ENCODE measurements at places on chromosomes 4 and X.

GRCh38 chr4:87251106-87251505 is 30.7 kb upstream of the KLHL8 start:
- no peak for DNase-seq

DNA sequence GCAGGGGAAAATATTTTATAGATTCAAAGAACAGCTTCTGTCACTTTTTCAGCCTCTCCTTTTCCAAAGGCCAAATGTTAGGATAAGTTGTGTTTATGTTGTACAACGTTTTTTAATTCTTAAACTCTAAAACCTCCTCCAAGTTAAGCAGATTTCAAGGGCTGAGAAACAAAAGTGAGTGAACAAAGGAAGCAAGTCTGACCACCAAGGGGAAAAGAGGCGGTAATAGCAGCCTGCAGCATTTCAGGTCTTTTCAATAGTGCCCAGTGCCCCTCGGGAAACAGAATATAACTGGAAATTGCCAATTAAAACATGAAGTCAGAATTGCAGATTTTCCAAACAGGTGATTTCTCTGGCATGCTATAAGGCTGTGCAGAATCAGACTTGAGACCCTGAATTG is 510.0 kb upstream of the HTR2C start:
- no peak for DNase-seq

- DNase-seq: no peak
Measured at GRCh38 chrX:147917700-147918695, 6.3 kb downstream of the FMR1 start.

GRCh38 chr4:169675825-169676224 is 55.4 kb downstream of the CLCN3 start:
- no peak for DNase-seq

GRCh38 chrX:34915463-34916225 is 27.0 kb upstream of the FAM47B start:
- DNase-seq: no peak

- no peak for DNase-seq
Measured at GRCh38 chrX:13074297-13075262, 30.2 kb upstream of the FAM9C start.

DNA sequence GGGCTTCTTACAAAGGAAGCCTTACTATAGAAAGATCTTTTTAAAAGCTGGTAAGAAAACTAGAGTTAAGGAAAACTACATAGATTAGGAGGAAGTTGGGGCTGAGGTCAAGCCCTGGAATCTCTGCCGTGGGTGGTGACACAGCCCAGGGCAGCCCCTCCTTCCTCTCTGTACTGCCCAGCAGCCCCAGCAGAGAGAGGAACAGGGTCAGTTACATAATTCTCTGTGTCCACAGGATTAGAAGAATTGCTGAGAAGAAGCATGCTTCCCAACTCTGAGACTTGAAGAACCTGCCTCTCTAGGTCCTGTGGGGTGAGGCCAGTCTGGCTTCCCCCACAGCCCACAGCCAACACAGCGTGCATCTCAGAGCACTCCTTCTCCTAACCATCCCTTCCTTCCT is 9.2 kb upstream of the ABLIM2 start:
- DNase-seq: no peak

Data from HTR-8/SVneo (cell line).